ENCODE measurements at places on chromosomes 12 and 14.

GRCh38 chr12:85016413-85016812 is 19.7 kb downstream of the TSPAN19 start:
- DNase-seq, result no peak
- no peak overlapping the region for H3K4me3 ChIP-seq
- H3K4me1 ChIP-seq, result no peaks in the 10 kb centered on the region
- no peaks in the 10 kb centered on the region for H3K27me3 ChIP-seq
- H3K27ac ChIP-seq, result no peak overlapping the region
- no peaks in the 10 kb centered on the region for H3K36me3 ChIP-seq

DNA sequence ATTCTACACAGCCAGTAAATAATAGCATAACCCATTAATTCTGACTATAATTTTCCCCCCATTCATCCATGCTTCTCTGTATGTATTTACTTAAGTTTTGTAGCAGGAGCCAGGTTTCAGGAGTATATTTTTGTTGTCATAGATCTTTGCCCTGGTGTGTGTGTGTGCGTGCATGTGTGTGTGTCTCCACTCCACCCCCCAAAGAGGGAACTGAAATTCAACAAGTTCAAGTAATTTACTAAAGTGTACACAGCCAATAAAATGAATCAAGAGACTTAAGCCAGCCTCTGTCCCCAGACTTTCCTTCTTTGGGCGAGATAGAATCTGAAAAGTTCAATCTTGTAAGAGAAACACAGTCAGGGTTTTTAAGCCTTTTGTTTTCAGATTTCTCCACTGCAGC is 792.0 kb downstream of the MED13L start:
- no peak overlapping the region for H3K4me3 ChIP-seq
- H3K27me3 ChIP-seq, result no peaks in the 10 kb centered on the region
- H3K4me1 ChIP-seq, result no peaks in the 10 kb centered on the region
- H3K27ac ChIP-seq, result no peak overlapping the region

GRCh38 chr14:105267820-105268548 is 19.7 kb downstream of the BTBD6 start:
- DNase-seq, result no peak
- H3K27ac ChIP-seq, result no peak overlapping the region
- H3K36me3 ChIP-seq, result peaks cover 12% of the 10 kb centered on the region
- no peaks in the 10 kb centered on the region for H3K27me3 ChIP-seq
- H3K4me3 ChIP-seq, result no peak overlapping the region

DNA sequence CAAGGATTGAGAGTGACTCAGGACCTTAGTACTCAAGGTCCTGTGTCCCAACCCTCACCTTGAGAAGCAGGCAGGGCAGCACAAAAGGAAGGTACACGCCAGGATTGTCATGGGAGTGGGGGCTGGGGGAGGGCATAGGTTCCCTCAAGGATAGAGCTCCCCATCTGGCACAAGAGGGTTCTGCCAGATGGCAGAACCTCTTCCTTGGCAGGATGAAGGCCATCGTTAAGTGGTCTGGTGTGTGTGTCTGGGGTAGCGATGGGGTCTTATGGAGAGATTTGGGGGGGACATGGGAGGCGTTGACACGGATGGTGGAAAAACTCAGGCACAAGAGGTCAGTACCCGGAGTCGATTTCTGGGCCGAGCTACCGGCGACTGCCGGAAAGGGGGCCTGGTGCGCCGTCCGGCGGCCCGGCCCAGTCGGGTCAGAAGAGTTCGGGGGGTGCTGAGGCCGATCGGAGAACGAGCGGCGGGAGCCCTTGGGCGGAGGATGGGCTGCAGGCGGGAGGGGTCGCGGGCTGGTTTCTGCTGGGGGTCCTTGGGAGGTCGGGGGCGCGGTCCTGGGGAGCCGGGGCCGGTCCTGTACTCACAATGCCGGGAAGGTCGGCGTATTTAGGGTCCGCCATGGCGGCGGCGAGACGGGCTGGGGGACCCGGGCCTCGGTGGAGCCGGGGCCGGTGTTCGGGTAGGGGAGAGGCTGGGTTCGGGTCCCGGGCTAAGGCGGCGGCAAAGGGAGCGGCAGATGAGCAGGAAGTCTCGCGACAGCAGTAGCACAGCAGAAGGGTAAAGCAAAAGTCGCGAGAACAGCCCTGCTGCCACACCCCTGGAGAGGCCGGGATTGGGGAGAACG is at the start of gene DCTN2:
Gene DCTN2, minus strand, starts transcription at position 755 of the 850 bp plus-strand sequence. Its CDS starts 129 bp downstream, at position 626.
- DNase-seq, result peak; percentile 98
- peak within 1 kb of the TSS; percentile 94 for H3K27ac ChIP-seq
- H3K4me3 ChIP-seq, result peak within 1 kb of the TSS; percentile 96
- peaks cover 14% of the 10 kb centered on the region for H3K36me3 ChIP-seq
- H3K4me1 ChIP-seq, result peaks cover 42% of the 10 kb centered on the region
- peaks cover 21% of the 10 kb centered on the region for H3K27me3 ChIP-seq

DNA sequence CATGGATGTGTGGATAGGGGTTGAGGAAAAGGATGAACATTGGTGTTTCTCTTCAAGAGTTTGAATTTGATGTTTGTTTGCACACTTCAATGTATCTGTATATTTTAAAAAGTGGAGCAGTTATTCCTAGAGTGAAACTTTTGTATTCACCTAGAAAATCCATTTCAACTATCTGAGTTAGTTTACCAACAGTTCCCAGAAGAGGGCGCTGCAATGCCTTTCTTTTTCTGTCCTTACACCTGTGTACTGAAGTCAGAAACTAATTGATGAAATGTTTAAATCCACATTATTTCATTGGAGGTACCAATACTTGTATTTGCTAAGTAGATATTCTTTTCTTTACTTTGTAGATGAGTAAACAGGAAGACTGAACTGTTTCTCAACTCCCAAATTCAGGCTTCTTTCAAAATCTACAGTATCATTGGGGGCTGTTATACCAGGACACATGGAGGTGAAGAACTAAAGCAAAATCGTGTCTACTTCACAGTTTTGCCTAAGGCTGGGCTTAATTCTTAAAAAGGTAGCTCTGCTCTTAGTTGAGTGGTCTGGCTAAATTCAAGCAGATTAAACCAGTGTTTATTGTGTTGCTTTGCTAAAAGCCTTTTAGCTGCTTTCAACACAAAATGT is 26.6 kb upstream of the KLRB1 start:
- H3K36me3 ChIP-seq, result peaks cover 11% of the 10 kb centered on the region
- peak overlapping the region; percentile 57 for H3K27ac ChIP-seq
- DNase-seq, result peak; percentile 94
- H3K4me1 ChIP-seq, result peaks cover 50% of the 10 kb centered on the region

- H3K36me3 ChIP-seq, result no peaks in the 10 kb centered on the region
- no peaks in the 10 kb centered on the region for H3K4me1 ChIP-seq
- H3K27ac ChIP-seq, result no peak overlapping the region
Measured at GRCh38 chr12:115305867-115306266, 621.9 kb upstream of the TBX3 start.

GRCh38 chr14:96808619-96809406 is 11.6 kb downstream of the VRK1 start:
- no peak overlapping the region for H3K27ac ChIP-seq
- no peak overlapping the region for H3K4me3 ChIP-seq
- H3K27me3 ChIP-seq, result no peaks in the 10 kb centered on the region
- DNase-seq, result no peak
- H3K36me3 ChIP-seq, result peaks cover 30% of the 10 kb centered on the region
- H3K4me1 ChIP-seq, result peaks cover 34% of the 10 kb centered on the region

DNA sequence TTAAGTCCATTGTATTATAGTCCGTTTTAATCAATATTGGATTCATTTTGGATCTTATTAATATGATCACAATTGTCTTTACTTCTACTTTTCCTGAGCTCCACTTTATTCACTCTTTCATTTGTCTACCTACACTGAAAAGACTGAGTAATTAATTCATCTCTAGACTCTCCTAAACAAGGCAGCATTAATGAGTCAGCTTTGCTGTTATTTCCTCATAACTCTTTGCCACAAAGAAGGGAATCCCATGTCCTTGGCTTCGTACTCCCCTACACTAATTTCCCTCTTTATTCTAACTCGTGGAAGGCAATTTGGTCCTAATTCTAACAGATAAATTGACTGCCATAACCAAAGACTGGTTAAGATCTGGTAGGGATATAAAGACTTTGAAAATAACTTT is 91.9 kb downstream of the ARMH4 start:
- peaks cover 8% of the 10 kb centered on the region for H3K27me3 ChIP-seq
- no peaks in the 10 kb centered on the region for H3K36me3 ChIP-seq
- H3K4me3 ChIP-seq, result no peak overlapping the region
- H3K4me1 ChIP-seq, result no peaks in the 10 kb centered on the region
- H3K27ac ChIP-seq, result no peak overlapping the region

GRCh38 chr12:103768467-103769123 is 72.4 kb downstream of the NT5DC3 start:
- H3K27me3 ChIP-seq, result no peaks in the 10 kb centered on the region
- no peak for DNase-seq
- no peaks in the 10 kb centered on the region for H3K36me3 ChIP-seq
- no peak overlapping the region for H3K4me3 ChIP-seq
- no peak overlapping the region for H3K27ac ChIP-seq

- H3K27ac ChIP-seq, result no peak overlapping the region
- no peaks in the 10 kb centered on the region for H3K36me3 ChIP-seq
- peaks cover 38% of the 10 kb centered on the region for H3K4me1 ChIP-seq
- peak overlapping the region; percentile 37 for H3K4me3 ChIP-seq
- peaks cover 17% of the 10 kb centered on the region for H3K27me3 ChIP-seq
Measured at GRCh38 chr14:64764641-64765520, 60.7 kb downstream of the PLEKHG3 start.

- no peak overlapping the region for H3K27ac ChIP-seq
- no peak for DNase-seq
- no peaks in the 10 kb centered on the region for H3K36me3 ChIP-seq
- H3K27me3 ChIP-seq, result no peaks in the 10 kb centered on the region
- no peak overlapping the region for H3K4me3 ChIP-seq
Measured at GRCh38 chr12:81542065-81543010, 216.8 kb downstream of the PPFIA2 start.

GRCh38 chr14:91926131-91926890 is 21.2 kb downstream of the FBLN5 start:
- no peaks in the 10 kb centered on the region for H3K36me3 ChIP-seq
- H3K4me1 ChIP-seq, result no peaks in the 10 kb centered on the region
- no peak overlapping the region for H3K27ac ChIP-seq
- H3K4me3 ChIP-seq, result no peak overlapping the region

DNA sequence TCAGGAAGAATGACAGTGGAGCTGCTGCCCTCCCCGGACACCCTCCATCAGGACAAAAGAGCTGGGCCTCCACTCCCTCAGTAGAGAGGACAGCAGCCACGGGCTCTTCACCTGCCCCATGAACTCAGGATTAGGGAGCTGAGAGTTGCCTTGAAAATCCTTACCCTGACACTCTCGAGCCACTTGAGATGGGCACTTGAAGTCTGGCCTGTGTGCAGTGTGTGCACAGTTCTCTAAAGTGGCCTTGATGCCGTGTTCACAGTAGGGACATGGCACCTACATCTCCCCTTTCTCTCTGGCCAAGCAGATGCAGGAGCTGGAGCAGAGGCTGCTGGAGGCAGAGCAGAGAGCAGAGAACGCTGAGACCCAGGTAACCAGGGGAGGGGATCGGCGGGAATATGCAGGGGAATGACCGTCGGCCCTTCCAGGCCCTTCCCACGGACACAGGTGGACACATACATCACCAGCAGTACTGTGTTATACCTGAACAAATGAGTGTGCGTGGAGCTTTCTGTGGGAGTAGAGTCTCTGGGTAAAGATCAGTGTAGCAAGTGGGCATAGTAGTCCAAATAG is 22.5 kb downstream of the PLEKHH1 start:
- H3K4me1 ChIP-seq, result peaks cover 2% of the 10 kb centered on the region
- no peak overlapping the region for H3K4me3 ChIP-seq
- H3K27ac ChIP-seq, result no peak overlapping the region
- no peaks in the 10 kb centered on the region for H3K36me3 ChIP-seq

DNA sequence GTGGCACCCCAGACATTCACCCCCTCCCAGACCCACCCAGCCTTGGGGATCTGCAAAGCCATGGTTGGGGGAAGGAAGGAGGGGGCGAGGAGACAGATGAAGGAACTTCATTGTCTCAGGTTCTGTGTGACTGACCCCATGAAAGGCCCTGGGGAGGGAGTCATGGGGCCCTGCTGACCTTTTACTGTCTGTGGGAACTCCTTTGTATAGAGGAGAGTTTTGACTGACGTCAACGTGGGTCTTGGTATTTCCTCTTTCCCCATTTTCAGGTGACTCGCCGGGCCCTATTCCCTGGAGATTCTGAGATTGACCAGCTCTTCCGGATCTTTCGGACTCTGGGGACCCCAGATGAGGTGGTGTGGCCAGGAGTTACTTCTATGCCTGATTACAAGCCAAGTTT is 3.1 kb upstream of the RAB5B start:
- peak overlapping the region; percentile 51 for H3K27ac ChIP-seq
- no peak for DNase-seq
- H3K4me1 ChIP-seq, result peaks cover 35% of the 10 kb centered on the region
- H3K27me3 ChIP-seq, result no peaks in the 10 kb centered on the region

- no peak overlapping the region for H3K4me3 ChIP-seq
- no peaks in the 10 kb centered on the region for H3K27me3 ChIP-seq
- H3K27ac ChIP-seq, result no peak overlapping the region
- H3K4me1 ChIP-seq, result no peaks in the 10 kb centered on the region
Measured at GRCh38 chr14:83289390-83289789, 1755.7 kb upstream of the SEL1L start.

GRCh38 chr14:75831952-75832351 is 149.8 kb downstream of the TGFB3 start:
- peaks cover 19% of the 10 kb centered on the region for H3K4me1 ChIP-seq
- DNase-seq, result no peak
- no peak overlapping the region for H3K4me3 ChIP-seq
- H3K36me3 ChIP-seq, result peaks cover 12% of the 10 kb centered on the region
- no peaks in the 10 kb centered on the region for H3K27me3 ChIP-seq

DNA sequence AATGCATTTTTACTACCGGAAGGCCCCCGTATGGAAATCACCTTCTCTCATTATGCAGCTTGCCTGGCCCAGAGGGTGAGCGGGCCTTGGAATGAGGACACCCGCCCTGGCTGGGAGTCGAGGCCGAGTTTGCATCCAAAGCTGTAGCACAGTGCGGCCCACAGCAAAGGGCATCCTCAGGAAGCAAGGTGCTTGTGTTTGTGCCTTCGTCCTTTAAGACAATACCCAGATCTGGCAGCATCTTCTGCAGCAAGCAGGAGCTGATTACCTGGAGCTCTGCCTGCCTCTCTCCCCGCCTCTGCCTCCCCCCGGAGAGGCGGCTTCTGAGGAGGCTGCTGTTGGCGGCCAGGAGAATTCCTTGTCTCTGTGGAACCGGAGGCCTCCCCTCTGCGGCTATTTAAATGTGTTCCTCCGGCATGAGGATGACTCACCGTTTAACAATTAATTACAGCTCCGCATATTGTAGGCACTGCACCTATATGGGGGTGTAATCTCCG is 145.3 kb downstream of the CACNA1C start:
- H3K27me3 ChIP-seq, result no peaks in the 10 kb centered on the region
- no peak overlapping the region for H3K4me3 ChIP-seq
- H3K27ac ChIP-seq, result no peak overlapping the region
- H3K36me3 ChIP-seq, result no peaks in the 10 kb centered on the region
- no peaks in the 10 kb centered on the region for H3K4me1 ChIP-seq

DNA sequence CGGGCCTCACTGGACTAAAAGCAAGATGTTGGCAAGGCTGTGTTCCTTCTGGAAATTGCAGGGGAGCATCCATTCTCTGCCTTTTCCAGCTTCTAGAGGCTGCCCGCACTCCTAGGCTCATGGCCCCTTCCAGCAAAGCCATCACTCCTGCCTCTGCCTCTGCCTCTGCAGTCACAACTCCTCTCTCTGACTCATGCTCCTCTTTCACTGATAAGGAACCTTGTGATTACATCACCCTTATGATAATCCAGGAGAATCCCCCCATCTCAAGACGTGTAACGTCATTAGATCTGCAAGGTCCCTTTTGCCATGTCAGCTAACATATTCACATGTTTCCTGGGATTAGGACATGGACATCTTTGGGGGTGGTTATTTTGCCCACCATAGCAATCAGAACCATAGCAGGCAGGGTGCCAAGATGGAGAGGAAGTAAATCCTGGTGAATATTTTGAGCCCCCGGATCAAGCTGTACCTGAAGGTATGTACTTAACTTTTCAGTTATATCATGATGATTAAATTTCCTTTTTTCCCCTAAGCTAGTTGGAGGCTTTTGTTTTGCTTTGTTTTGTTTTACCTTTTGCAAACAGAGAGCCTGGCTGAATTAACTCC is 123.6 kb downstream of the SCARB1 start:
- no peak for DNase-seq
- H3K27ac ChIP-seq, result no peak overlapping the region
- H3K4me1 ChIP-seq, result peaks cover 18% of the 10 kb centered on the region
- no peak overlapping the region for H3K4me3 ChIP-seq
- H3K27me3 ChIP-seq, result peaks cover 5% of the 10 kb centered on the region

Measured in activated CD4-positive, alpha-beta T cell treated with anti-CD3 and anti-CD28 coated beads, Interleukin-2, amount 10 ng/mL, durations not matched to agents 24 days and 14 days (primary cell).